ENCODE measurements at places on chromosomes 5 and 9. TPM values are rescaled to one million over a fixed set of nuclear protein-coding genes. Genes with fewer than 3 reads are reported as not detected.
A peak's percentile ranks its signal among the peaks of the same experiment; 100 is the strongest.

The DND1 gene
- 1.8 TPM for total RNA-seq

The PAIP2 gene
- total RNA-seq: 125 TPM

DNA sequence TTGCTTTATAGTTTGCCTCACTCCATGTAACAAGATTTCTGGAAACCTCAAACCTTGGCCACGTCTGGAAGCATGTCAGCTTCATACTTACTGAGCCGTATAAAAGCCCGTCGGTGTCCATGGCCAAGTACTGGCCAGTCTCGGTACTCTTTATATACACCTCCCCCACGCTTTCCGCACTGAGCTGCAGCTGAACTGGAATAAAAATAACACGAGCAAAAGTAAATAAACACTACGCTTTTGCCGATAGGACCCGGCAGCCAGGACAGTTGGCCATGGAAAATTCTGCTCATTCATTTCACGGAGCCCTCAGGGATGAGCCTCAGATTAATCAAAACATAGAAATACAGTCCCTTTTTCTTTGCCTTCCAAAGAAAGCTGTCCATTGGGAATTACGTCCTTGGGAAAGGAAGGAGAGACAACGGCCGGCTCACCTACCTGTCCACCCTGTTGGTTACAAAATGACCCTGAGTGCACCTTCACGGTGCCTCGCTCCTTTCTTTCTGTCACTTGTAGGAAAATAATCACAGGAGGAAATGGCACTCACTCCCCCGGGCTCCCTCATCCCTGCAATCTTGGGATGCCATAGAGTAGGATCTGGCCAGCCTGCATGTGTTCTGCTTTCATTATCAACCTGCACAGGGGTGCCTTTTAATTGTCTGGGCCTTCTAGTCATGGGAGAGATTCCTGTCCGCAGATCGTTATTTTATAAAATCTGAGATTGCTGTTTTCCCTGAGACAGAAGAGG lies 85.1 kb downstream of the FGF1 start:
- H3K4me3 ChIP-seq: peak overlapping the region; percentile 5
- peaks cover 4% of the 10 kb centered on the region for H3K4me1 ChIP-seq
- no peak overlapping the region for H3K27ac ChIP-seq
- H3K27me3 ChIP-seq: no peaks in the 10 kb centered on the region
- no peaks in the 10 kb centered on the region for H3K36me3 ChIP-seq

GRCh38 chr9:3980212-3980611 lies 319.7 kb downstream of the GLIS3 start:
- no peaks in the 10 kb centered on the region for H3K36me3 ChIP-seq
- no peak for DNase-seq
- H3K27ac ChIP-seq: no peak overlapping the region
- H3K4me3 ChIP-seq: no peak overlapping the region
- H3K27me3 ChIP-seq: no peaks in the 10 kb centered on the region

GRCh38 chr9:127776195-127776923 lies 2.1 kb downstream of the SH2D3C start:
- no peak overlapping the region for H3K4me3 ChIP-seq
- no peak overlapping the region for H3K27ac ChIP-seq
- peaks cover 33% of the 10 kb centered on the region for H3K4me1 ChIP-seq
- no peaks in the 10 kb centered on the region for H3K27me3 ChIP-seq
- no peaks in the 10 kb centered on the region for H3K36me3 ChIP-seq

Data from SJCRH30 (cell line).